AML-193 (cell line): ENCODE measurements at places on chromosomes 5 and 9.

- peak; percentile 78 for DNase-seq
These were observed 53.3 kb downstream of the NREP start for GRCh38 chr5:111703662-111704061.

DNA sequence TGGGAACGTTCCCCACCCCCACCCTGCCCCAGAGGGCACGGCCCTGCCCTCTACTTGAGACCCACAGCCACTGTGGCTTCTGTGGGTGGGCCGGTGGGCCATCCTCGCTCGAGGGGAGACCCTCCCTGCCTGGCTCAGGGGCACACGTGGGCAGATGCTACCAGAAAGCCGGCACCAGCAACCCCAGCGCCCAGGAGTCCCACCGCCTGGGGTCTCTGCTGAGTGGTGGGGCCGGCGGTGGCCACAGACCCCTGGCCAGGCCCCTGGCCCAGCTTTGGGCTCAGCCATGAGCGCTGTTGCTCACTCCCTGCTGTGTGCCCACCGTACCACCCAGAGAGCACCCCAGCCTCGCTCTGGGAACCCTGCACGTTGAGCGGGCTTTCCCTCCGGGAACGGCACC lies 16.5 kb upstream of the NRARP start:
- DNase-seq: no peak

- DNase-seq: no peak
These were observed 351.8 kb downstream of the RAB3C start for GRCh38 chr5:58934629-58935097.

DNA sequence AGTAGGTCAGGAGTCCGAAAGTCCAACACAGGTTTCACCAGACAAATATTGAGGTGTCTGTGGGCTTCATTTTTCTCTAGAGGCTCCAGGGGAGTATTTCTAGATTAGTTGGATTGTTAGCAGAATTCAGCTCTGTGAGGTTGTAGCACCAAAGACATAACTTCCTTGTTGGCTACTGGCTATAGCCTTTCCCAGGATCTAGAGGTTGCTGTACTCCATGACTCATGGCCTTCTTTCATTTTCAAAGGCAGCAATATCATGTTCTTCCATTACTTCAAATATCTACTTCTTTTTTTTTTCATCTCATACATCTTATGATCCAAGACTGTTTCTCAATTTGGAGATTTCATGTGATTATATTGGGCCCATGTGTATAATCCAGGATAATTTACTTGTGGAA lies 404.0 kb upstream of the FAM174A start:
- no peak for DNase-seq

DNA sequence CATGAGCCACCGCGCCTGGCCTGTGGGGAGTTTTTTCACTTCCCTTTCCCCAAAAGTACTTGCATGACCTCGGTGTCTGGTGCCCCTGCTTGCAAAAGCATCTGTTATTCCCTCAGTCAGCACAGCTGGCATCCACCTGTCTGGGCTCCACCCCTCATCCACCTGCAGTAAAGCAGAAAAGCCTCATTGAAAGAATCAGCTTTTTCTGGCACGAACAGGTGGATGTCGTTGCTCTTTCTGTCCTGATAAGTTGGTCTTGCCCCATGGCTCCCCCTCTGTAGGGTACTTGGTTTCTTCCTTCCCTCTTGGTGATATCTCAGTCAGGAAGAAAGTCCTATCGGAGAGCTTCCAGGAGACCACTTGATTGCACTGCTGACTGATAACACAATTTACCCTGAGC lies 37.4 kb downstream of the WWC1 start:
- DNase-seq: no peak

- no peak for DNase-seq
These were observed 52.3 kb downstream of the SECISBP2 start for GRCh38 chr9:89370593-89370992.

DNA sequence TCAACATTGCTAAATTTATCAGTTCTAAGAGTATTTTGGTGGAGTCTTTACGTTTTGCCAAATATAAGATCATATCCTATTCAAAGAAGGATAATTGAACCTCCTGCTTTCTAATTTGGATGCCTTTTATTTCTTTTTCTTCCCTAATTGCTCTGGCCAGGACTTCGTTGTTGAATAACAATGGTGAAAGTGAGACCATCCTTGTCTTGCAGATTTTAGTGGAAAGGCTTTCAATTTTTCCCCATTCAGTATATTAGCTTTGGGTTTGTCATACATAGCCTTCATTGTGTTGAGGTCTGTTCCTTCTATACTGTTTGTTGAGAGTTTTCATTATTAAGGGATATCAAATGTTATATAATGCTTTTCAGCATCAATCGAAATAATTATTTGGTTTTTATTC lies 1974.2 kb upstream of the ACO1 start:
- no peak for DNase-seq

DNA sequence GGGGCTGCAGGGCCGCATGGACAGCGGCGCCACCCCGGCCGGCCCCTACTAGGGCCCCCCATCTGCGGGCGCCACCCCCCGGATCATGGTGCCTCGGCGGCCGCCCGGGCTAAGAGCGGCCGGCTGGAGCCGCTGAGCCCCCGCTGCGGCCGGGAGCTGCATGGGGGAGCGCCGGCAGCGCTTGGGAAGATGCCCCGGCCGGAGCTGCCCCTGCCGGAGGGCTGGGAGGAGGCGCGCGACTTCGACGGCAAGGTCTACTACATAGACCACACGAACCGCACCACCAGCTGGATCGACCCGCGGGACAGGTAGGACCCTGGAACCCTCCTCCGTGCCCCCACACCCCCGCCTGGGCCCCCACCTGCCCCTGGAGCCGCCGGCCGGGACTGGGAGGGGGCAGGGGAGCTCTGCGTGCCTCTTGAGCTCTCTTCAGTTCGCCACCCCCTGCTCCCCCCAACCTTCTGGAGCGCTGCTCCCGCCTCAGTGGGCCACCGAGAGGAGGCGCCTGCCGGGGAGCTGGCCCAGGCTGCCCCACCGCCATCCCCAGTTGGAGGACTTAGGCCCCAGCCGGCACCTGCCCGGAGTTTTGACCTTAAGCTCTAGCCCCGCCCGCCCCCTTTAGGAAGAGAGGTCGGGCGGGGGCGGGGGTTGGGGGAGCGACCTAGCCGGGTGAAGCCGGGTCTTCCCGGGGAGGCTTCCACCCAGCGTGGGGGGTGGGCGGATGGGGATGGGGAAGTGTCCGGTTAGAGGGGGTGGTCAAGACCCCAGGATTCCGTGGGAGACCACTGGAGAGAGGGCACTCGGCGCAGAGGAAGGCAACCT lies 730 bp downstream of the WWC1 start:
- no peak for DNase-seq

GRCh38 chr5:125042261-125042890 lies 295.9 kb upstream of the ZNF608 start:
- DNase-seq: no peak

- DNase-seq: no peak
These were observed 31.9 kb upstream of the STING1 start for GRCh38 chr5:139514486-139514856.

DNA sequence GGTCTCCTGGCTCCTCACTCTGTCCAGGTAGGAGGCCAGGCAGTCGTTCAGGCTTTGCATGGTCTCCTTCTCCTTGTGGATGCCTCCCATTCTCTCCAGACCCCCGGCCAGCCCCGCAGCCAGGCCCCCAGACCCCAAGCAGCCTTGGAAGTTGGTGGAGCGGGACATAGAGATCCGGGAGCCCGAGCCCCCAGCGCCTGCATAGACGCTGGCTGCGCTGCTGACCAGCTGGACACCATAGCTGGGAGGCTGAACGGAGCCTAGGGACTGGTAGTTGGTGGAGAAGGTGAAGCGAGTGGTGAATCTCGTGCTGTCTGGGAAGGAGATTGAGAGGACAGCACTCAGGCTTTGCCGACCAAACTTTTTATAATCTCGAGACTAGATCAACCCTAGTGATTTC lies 35.9 kb downstream of the FOXI1 start:
- DNase-seq: no peak

DNA sequence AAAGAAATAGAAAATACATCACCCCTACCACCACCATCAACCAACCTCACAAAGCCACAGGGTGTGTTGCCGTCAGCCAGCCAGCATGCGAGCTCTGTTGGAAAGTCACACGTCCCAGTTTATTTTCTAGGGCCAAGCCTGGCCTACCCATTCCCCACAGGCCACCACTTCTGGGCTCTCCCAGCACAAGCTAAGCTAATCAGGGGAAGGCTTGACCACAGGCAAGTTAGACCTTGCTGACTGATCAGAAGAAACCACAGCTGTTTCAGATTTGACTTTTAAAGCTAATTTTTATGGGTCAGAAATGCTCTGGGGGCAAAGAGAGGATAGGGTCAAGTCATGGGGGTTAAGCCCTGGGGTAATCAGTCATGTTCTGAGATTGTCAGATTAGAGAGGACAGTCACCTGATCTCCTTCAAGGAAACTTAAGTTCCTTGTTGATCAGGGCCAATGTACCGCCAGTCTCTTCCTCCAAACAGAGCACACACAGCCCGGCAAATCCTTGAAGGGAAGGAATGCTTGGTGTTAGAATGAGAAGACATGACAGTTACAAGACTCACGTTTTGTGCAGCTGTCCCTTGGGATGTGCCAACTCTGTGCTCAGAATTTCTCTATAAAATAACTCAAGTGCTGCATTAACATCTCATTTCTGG lies 7.6 kb downstream of the SHB start:
- DNase-seq: no peak

DNA sequence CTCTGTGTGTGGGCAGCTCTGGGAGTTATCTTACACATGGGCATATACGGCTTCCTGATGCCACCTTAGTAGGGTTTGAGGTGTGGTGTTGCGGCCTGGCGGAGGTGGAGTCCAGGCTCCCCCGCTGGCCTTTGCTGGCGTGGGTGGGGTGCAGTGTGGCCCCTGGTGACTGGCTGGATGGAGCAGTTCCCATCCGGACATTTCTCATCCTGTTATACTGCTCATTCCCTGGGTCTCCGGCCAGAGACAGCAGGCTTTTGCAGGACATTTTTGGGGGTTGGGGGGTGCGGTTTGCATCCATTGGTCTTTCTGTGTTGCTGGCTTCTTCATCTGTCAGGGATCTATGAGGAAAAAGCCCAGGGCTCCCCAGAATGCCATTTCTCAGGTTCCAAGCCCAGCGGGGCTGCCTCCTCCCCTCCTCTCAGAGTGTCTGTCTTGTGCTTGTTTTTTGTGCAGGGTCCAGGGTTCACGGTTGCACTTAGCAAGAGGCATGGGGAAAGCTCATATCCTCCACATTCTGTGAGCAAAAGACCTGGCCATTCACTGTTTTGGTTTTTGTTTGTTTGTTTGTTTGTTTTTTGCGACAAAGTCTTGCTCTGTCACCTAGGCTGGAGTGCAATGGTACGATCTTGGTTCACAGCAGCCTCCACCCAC lies 22.3 kb downstream of the NDUFS6 start:
- no peak for DNase-seq

DNA sequence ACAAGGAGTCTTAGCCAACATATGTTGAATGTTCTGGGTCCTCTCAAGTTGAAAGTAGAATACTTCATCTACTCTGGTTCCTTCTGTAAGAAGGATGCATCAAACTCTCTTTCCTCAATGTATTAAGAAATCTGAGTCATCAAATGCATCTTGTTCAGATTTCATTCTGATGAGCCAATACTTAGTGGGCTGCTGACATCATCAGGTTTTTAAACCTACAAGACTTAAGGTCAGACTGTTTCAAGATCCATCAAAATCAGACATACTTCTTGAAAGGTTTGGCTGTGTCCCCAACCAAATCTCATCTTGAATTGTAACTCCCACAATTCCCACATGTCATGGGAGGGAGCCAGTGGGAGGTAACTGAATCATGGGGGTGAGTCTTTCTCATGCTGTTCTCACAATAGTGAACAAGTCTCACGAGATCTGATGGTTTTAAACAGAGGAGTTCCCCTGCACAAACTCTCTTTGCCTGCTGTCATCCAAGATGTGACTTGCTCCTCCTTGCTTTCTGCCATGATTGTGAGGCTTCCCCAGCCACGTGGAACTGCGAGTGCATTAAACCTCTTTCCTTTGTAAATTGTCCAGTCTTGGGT lies 168.8 kb downstream of the RAPGEF6 start:
- no peak for DNase-seq

- no peak for DNase-seq
These were observed 5.2 kb upstream of the FCN1 start for GRCh38 chr9:134922932-134923240.

DNA sequence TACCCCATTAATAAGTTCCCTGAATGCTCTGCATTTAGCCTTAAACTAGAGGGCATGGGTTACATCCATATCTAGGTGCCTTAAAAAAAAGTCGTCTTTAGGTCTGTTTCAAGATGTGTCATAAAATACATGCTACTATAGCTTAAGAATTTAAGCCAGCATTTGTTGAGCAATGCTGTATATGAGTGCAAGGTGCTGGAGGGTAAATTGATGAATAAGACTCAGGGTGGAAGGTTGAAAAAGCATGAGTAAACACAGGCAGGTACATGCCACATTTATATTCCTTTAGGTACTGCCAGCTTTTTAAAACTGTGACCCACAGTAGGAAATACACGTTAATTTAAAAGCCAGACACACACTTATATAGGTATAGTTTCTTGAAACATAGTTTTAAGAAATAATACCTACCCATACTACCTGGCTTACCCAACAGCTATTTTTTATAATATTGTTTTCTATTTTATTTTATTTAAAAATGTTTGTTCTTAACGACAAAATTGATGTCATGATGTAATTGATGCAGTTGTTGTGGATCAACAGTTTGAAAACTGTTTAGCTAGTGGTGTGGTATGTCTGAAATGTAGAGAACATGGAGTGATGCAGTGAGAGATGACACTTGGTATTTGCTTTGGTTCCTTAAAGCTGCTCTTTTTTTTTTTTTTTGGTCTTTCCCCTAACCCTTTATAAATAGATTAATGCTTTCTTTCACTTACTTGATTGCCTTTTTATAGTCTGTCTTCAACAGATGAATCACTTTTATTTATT lies 3.9 kb downstream of the HMGCR start:
- no peak for DNase-seq

- DNase-seq: no peak
These were observed 28.8 kb downstream of the SLC6A7 start for GRCh38 chr5:150218693-150219035.

GRCh38 chr5:59002162-59002825 lies 419.4 kb downstream of the RAB3C start:
- no peak for DNase-seq

GRCh38 chr5:170313344-170313743 lies 15.8 kb upstream of the LCP2 start:
- DNase-seq: no peak

DNA sequence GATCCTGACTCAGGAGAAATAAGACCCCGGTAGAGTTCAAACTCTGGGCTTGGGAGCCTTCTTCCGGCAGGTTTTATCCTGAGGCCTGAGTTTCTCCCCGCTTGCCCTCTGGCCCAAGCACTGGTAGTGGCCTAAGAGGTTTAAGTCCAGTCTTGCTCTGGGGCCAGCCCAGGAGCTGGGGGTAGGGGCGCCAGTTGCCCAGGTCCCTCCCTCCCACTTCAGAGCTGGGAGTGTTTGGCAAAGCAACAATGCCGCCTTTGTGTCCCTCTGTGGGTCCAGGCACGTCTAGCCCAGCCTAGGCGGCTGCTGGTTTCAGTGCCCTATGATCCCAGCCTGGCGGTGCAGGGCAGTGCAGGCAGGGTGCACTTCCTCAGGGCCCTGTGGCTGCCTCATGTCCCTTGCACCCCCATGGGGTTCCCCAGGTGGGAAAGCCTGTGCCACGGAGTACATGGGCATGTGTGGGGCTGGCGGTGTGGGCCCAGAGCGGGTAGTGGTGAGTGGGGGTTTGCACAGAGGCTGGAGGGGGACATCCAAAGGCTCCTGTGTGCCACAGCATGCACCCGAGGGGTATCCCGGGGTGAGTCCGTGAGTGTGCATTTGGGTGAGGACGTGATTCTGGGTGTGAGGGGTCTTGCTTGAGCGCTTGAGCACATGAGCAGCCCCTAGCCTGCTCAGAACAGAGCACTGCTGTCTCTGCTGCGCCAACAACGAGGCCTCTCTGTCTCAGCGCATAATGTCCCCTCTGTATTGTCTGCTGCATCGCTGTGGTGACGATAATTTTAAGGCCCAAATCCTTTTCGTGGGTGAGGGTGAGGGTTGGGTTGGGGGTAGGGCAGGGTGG lies 61.7 kb upstream of the PSD2 start:
- DNase-seq: no peak
